ENCODE measurements at places on chromosomes 4 and X. TPM values are rescaled to one million over a fixed set of nuclear protein-coding genes. Genes with fewer than 3 reads are reported as not detected.

GRCh38 chr4:158825433-158826036 is 56.7 kb downstream of the FNIP2 start:
- no peak for DNase-seq

DNA sequence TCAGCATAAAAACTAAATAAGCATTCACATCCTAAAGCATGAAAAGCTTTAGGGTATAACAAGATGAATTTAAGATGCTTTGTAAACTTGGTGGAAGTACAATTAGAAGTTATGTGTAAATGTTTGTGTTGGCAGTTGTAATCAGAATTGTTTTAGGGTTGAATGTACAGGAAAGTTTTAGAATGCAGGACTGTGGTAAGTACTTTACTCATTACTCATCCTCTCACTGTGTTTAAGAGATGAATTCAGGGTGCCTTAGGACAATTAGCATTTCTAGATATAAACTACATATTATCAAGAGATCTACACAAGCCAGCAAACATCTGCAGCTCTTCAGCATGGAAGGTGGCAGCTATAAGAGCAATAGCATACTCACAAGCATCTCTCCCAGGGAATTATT is 77.5 kb upstream of the ELOVL6 start:
- DNase-seq: no peak

- DNase-seq: no peak
These were observed 6.3 kb downstream of the ATRX start for GRCh38 chrX:77779695-77780094.

- peak; percentile 75 for DNase-seq
These were observed 97.4 kb downstream of the PHKA2 start for GRCh38 chrX:18886344-18887161.

DNA sequence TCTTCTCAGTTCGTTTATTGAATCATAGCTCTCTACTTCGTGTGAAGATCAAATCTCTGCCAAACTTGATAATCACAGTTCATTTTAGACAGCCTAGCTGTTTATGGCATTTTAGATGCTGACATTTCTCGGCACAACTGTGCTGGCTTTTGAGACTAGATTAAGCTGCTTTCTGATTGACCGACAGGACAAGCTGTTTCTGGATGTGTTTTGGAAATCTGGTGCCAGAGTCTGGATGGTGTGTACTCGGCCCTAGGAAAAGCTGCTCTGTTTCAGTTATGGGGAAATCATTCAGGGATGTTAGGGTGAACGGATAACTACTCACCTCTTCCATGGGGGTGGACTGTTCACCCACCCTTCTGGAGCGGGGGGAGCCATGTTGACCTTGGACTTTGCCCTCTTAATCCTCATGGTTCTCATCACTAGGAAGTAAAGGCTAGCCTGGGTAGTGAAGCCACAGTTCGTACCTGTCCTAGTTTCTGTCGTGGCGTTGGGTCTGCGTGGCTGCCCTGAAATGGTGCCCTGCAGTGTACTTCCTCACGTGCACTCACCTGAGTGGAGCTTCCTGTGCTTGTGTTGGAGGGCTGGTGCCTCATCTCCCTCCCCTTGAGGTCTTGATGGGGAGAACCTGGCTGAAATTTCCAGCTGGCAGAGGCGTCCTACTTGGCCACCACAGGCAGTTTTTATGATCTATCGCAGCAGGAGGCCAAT is 13.7 kb upstream of the WDR1 start:
- no peak for DNase-seq

DNA sequence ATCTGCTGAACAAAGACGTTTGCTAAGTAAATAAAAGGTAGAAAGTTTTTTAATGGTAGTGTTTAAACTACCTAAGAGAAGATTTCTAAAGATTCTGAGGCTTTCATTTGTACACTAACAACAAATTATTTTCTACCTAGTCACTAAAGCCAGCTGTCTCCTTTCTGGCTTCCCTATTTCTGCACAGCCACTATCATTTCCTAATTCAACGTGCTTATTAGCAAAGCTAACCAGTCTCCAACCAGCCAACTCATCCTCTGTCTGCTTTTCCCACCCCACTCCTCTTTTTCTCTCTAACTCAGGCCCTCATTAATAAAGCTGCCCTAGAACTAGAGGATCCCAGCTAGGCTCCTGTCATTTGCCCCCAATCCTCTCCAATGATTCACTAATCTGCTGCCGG is 118.2 kb downstream of the ZNF827 start:
- no peak for DNase-seq

GRCh38 chr4:182643801-182644682 is 273.1 kb downstream of the DCTD start:
- DNase-seq: no peak

DNA sequence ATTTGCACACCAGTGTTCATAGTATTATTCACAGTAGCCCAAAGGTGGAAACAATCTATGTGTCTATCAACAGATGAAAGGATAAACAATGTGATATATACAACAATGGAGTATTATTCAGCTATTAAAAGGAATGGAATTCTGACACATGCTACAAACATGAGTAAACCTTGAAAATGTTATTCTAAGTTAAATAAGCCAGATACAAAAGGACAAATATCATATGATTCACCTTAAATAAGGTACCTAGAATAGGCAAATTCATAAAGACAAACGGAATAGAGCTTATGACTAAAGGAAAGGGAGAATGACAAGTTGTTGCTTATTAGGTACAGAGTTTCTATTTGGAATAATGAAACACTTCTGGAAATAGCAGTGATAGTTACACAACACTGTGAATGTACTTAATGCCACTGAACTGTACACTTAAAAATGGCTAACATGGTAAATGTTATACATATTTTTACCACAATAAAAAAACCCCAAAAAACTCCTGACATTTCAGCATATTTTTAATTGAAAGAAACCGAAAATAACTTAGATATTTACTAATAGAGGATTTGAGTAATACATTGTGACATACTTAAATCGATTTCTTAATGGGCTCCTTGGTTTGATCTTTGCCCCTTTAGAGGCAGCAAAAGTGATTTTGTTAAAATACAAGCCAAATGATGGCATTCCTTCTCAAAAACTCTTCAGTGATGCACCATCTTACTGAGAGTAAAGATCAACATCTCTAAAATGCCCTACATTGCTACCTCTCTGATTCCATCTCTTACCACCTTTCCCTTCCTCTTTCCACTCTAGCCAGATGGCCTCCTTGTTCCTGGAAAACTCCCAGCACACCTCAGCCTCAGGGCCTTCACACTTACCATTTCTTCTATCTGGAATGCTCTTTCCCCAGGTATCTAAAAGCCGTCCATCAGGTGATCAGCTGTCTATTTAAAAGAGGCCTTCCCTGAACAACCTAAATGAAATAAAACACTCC is 8.6 kb upstream of the CYP2U1 start:
- no peak for DNase-seq

DNA sequence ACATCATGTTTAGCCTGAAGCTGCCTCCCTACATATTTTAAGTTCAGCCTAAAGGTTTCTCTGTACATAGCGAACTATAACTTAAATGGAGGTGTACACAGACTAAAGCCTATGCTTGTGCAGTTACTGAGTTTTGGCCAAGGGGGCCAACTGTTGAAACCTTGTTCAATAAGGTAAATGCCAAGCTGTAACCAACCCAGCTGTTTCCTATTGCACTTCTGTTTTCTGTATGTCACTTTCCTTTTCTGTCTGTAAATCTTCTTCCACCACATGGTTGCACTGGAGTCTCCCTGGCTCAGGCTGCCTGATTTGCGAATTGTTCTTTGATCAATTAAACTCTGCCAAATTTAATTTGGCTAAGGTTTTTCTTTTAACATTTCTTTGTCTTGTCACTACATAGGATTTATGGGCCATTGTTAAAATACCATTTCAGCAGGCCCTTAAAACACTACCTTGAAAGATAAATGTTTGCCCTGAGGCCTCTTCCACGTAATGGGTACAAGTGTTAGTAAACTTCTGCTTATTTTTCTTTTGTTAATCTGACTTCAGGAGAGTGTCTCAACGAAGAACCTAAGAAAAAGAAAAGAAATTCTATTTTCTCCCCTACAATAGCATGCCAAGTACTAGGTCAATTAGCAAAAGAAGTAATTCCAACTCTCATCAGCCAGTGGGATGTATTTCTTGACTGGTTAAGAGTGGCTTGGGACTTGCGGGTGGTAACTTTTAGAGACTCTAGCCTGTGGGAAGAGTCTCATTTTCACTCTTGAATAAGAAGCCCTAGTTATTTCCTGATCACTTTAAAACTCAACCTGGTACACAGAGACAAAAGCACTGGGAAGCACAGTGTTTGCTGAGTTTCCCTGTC is 45.7 kb upstream of the PRSS12 start:
- DNase-seq: no peak

- no peak for DNase-seq
These were observed 41.7 kb upstream of the H2AZ1 start for GRCh38 chr4:99991741-99992140.

- no peak for DNase-seq
These were observed 118.8 kb downstream of the CHRNA9 start for GRCh38 chr4:40453912-40454311.

- no peak for DNase-seq
These were observed 206.4 kb downstream of the LDB2 start for GRCh38 chr4:16692046-16692445.

- DNase-seq: no peak
These were observed 66.7 kb upstream of the VCX2 start for GRCh38 chrX:8237718-8238117.

DNA sequence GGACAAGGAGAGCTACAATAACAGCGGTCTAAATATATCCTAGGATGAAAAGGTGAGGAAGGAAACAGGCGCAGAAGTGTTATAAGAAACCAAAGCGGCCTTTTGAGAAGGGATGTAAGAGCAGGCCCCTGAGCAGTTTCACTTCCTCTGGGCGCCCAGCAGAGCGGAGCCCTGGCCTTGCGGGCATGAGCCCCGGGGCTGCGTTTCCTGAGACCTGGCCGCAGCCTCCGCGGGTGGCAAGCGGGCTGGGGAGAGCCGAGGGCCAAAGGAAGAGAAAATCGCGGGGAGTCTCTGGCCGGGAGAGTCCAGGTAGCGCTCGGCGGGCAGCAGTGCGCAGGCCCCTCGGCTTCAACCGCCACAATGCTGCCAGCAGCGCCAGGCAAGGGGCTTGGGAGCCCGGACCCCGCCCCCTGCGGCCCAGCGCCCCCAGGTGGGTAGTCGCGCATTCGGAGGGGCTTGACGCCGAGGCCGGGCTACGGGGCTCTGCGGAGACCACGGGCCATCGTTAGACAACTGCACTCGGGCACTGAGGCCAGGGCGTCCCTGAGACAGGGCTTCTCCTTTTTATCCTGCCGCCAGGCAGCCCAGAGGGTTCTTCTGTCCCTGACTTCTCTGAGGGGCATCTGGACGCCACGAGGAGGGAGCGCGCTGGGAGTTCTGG is at the start of gene BANK1:
Gene BANK1, plus strand, starts transcription at position 210 of the 661 bp plus-strand sequence. Its CDS starts 151 bp downstream, at position 361.
- no peak for DNase-seq

DNA sequence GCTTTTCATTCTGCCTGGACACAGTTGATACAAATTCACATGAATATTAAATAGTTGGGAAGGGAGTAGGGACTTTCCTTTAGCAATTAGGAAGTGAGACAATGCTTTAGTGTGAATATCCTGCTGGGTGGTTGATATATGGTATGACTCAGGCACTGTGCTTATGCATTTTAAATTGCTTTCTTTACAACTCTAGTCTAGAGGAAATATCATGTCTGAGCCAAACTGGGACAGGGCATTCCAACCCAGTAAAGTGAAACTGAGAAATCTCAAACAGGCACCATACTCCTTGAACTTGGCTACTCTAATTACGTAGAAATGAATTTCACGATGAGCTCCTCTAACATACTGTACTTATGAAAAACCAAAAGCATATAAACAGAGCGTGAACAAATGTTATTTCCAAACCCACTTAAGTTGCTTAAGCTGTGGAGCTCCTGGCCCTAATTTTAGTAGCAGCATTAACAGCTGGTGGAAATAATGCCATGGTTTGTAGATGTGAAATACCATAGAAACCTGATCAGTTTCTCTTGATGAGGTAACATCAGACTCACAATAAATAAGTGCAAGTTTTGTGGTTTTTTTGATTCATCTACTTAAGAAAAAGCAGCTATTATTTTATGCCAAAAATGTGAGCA is 242.9 kb upstream of the GK2 start:
- no peak for DNase-seq

- no peak for DNase-seq
These were observed 141.5 kb upstream of the MTMR8 start for GRCh38 chrX:64536736-64537135.

DNA sequence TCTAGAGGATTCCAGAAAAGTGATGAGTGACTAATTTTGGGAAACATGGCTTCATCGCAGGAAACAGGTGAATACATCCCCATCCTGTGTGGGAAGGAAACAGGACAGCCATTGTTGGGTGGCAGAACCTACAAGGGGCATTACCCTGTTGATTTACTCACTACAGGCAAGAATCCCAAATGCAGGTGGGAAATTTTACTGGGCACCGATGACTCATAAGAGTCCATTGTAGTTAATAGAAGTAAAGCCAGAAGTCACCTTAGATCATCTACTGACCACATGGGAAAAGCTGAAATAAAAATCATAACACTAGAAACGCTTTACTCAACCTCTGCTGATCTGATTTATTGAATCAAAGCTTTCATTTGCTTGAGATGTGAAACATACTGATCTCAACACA is 136.4 kb downstream of the TRIML1 start:
- no peak for DNase-seq

- DNase-seq: peak; percentile 41
These were observed 121.4 kb downstream of the NHS start for GRCh38 chrX:17496407-17496806.

DNA sequence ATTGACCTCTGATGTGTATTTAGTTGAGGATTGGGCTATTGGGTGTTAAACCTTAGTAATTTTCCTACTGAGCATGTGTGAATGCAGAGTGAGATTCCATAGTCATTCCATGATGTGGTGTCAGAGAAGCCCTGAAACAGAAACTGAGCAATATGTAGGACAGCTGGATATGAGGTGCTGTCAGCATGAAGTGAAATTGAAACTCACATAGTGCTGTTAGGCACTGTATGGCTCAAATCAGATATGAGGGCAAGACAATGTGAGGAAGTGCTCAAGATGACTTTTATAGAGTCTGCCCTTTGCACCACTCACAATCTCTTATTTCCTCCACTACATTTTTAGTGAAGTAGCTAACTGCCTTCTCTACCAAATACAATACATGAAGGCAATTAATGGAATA is 188.3 kb downstream of the SH3BGRL start:
- no peak for DNase-seq

- no peak for DNase-seq
These were observed 6.6 kb downstream of the CCDC110 start for GRCh38 chr4:185464887-185465286.

GRCh38 chrX:112753116-112753515 is 73.4 kb upstream of the LHFPL1 start:
- DNase-seq: no peak

- DNase-seq: no peak
These were observed 44.5 kb upstream of the BLTP1 start for GRCh38 chr4:122107680-122108079.

DNA sequence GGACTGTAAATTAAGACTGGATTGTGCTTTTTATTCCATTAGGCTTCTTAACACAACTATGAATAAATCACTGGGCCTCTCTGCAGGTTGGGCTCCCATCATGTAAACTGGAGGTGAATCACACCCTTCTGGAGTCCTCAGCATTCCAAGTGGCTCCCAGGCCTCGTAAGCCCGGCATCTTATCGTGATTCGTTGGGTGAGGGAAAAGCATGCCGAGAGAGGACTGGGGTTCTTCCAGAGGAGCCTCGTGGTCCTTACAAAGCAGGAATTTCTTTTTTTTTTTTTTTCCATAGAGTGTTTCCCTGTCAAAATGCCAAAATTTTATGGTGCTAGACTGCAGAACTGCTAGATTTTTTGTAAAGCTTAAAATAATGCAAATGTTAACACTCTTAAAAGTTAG is 20.0 kb downstream of the CLDN22 start:
- no peak for DNase-seq

The ARHGAP6 gene
- 14.7 TPM for total RNA-seq

The PARM1 gene
- total RNA-seq: 12.1 TPM

The ARSJ gene
- total RNA-seq: 8.8 TPM

The LPAR4 gene
- 0.98 TPM for total RNA-seq

The ANK2 gene
- total RNA-seq: 36.7 TPM

The ARMCX1 gene
- 43.4 TPM for total RNA-seq

The YY2 gene
- total RNA-seq: 5.0 TPM

Measured in breast epithelium (tissue), 4 donors.